ENCODE measurements at places on chromosomes 4 and X.

GRCh38 chr4:39706334-39706733, 8.4 kb downstream of the UBE2K start:
- DNase-seq, result no peak

DNA sequence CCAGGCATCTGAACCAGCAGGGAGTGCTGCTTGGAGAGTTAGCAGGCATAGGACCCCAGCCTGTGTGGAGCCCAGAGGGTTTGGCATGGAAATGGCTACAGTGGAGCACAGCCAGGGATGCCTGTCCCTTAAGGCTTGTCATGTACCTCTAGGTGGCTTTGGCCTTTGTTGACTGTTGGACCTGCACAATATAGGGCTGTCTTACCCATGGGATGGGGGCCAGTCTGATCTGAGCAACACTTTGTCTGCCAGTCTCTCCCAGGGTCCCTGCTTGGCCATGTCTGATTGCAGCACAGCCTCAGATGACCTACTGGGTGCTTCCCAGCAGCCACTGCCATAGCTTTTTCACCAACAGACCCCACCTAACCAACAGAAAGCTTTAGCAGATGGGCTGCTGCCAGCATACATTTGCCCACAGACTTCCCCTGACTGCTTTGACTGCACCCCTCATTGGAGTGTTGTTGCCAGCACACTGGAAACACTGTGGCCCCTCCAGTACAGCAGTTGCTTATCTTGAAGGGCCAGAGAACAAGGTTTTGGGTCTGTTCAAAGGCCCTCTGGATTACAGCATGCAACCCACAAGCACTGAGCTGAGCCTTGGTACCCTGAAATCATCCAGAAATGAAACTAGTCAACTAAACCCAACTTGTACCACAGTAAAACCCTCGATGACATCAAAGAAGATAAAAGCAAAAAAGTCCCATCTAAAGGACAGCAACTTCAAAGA, 22.1 kb downstream of the ANAPC10 start:
- DNase-seq, result peak; percentile 33

DNA sequence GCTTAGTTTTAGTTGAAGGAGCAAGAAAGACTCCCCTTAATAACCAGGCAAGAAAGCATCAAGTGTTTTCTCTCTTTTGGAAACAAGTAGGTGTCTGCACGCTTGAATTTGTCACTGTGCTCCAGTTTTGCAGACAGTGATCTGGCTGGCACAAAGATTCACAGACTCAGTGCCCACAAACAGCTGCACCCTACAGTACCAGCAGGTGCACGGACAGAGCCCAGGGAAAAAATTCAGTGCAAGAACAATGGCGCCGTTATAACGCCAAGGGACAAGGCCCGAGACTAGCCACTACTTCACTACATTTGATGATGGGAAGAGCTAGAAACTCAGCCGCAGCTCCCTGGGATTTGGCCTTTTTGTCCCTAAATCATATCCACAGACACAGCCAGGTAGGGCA, 56.0 kb downstream of the ZNF827 start:
- DNase-seq, result peak; percentile 18

DNA sequence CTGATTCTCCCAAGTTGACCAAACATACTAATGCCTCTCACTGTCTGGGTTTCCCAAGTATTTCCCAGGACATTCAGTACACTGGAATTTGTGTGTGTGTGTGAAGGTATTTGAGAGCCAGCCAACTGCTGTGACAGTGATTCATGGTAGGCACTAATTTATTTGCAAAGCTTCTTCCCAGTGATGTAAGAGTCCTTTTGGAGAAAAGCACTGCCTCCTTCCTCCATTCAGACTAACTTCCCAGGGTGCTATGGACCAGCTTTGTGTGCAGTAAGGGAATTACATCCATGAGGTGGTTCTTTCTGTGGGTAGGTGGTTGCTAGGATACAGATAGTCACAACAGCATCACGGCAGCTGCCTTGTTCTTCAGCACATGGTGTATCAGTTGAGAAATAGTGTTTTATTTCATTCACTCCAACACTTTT, 8.7 kb downstream of the EGF start:
- no peak for DNase-seq

DNA sequence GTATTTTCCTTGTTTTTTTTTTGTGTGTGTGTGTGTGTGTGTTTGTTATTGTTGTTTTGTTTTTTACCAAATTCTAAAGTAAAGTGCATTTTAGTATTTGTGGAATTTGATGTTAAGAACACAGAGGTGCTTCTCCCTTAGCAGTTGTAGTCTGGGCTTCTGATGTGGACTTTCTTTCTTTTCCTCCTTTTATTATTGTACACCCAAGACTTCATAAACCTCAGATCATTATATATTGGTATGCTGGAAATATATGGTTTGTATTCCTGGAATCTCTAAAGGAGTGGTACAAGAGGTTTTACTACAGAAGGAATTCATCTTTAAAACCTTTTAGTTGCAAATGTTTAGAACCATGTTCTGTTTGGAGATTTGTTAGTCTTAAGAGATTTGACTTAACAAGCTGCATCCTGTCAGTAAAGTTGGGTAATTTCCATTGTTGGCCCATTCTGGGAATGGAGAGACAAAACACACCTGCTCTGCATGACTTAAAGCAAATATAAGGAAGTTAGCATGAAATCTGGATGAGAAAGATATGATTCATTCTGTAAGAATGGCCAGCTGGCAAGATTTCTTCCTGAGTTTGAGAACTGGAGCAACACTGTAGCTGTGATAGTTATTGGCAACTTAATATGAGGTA, 64.0 kb downstream of the SMAD1 start:
- DNase-seq, result peak; percentile 97

- DNase-seq, result no peak
Observed at GRCh38 chr4:78247536-78248285, 190.6 kb downstream of the FRAS1 start.

DNA sequence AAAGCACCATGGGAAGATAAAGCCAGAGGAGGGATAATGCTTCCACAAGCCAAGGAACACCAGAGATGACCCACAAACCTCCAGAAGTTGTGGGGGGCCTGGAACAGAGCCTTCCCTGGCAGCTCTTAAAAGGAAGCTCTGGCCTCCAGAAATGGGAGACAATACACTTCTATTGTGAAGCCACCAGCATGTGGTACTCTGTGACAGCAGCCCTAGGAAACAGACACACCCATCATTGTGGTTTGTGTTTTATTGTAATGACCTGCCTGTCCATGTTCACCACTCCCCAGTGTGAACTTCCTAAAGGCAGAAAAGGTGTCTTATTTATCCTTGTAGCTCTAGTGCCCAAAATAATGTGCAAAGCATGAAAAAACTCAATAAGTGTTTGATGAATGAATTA, 264.1 kb upstream of the GATB start:
- DNase-seq, result no peak

- DNase-seq, result no peak
Observed at GRCh38 chr4:118814058-118814457, 21.9 kb downstream of the SEC24D start.

Measured in common myeloid progenitor, CD34-positive (primary cell).